ENCODE measurements at places on chromosomes 7 and 10.

GRCh38 chr10:119734396-119735332 is 8.8 kb downstream of the INPP5F start:
- DNase-seq = peak; percentile 19

DNA sequence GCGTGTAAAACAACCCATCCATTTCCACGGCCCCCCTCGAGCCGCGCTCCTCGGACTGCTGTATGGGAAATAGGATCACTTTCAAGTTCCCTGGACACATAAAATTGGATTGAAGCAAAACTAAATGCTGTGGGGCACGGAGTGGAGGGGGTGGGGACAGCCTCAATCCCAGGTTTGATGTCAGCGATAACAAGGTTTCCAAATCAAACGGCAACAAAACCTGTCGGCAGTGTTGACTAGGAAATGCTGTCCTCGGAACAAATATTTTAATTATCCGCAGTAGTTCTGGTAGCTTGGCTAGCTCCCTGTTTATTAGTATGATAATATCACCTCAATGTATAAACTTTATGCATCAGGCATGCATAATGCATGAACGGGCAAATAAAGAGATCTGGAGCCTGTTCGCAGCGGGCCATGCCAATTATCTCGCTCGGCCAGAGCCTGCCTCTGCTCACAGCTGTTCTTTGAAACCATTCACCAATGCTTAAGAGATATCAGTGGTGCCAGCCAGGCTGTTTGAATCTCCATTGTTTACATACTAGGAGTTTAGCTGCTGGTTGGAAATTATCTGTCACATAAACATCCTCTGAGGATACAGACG is 161.1 kb downstream of the PAXIP1 start:
- DNase-seq = no peak

DNA sequence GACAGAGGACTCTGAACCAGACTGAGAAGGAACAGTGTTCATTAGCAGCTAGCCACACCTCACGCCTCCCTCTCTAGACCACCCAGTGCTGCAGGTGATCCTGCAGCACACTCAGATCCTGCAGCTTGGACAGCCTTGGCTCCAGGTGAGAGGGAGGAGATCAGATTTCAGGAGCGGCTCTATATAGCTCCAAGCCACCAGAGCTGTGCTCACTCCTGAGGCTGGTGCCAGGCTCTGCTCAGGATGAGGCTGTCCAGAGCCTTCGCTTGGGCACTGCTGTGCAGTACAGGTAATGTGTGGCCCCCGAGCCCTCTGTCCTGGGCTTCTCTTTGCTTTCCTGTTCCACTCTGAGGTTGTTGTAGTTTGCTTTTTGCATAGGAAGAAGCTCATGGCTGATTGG is 42.4 kb downstream of the C10orf120 start:
- no peak for DNase-seq

- no peak for DNase-seq
Measured at GRCh38 chr7:158957921-158958491, 101.6 kb downstream of the DYNC2I1 start.

DNA sequence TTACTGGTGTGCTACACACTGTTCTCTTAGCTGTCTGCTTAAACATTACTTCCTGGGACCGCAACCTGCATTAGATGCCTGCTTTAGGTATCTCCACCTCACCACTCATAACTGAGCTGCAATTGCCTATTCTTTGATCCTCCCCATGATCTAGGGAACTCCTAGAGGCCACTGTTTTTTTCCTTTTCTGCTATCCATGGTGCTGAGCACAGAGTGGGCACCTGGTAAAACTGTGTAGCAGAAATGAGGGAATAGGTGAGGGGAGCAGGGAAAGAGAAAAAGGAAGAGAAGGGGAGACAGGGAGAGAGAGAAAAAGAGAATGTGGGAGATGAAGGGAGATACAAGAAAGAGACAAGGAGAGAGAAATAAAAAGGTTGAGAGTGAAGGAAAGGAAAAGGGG is 434.9 kb downstream of the ADRA2A start:
- peak; percentile 3 for DNase-seq
